CD4-positive, alpha-beta T cell treated with Interleukin-6 for 4 hours (primary cell): ENCODE measurements at places on chromosomes 3 and 15.

DNA sequence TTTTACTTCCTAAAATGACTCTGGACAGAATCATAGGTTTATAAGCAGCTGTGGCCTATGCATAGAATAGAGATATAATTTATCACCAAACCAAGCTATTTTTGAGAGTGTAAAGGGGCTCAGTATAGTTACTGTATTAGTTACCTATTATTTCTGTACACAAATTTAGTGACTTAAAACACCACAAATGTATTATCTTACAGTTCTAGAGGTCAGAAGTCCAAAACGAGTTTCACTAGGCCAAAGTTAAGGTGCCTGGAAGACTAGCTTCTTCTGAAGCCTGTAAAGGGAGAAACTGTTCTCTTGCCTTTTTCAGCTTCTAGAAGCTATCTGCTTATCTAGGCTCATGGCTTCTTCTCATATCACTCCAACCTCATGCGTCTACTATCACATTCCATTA is 30.1 kb downstream of the CCDC54 start:
- DNase-seq = no peak

DNA sequence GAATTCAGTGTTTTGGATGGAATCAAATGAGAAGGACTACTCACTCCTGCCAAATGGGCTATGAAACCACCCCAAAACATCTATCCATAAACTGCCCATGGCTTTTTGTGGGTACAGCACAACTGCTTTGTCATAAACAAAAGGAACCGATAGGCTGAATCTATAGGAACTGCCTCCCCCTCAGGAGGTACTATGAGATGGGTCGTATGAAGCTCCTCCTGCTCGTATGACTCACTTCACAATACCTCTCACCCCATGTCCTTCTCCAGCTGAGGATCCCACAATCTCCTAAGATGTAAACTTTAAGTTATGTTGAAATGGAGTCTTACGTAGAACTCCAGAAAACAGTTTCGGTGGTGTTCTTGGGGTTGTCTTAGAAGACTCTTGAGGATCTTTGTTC is 129.9 kb upstream of the SAMMSON start:
- DNase-seq = no peak

GRCh38 chr15:68228143-68228970 is 1.2 kb downstream of the CLN6 start:
- DNase-seq = no peak

DNA sequence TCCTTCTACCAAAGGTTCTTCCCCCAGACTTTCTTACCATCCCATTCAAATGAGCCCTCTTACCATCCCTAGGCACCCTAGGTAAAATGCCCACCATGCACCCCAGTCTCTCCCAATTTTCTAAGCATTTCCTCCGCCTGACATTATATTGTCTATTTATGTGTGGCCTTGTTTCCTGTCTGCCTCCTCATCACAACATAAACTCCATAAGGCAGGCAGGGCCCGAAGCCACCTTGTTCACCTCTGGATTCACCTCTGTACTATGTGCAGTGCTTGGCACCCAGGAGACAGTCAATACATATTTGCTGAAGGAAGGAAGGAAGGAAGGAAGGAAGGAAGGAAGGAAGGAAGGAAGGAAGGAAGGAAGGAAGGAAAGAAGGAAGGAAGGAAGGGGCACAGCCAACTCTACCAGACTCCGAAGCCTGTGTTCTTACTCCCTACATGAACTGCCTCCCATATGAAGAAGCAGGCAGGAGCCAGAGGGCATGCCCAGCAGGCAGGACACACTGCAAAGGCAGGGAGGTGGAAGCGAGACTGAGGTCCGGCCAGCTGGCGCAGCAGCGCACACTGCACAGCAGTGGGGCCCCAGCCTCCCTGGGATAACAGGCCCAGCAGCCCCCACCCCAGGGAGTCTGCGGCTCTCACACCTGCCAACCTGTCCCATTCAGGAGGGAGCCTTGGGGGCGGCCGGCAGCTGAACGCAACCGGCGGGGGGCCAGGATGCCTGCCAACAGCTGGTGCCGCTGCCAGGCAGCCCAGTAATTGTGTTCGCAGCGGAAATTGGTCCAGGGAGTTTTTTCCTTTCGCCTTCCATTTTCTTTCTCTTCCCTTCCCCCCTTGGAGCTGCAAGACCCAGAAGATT is 106.0 kb upstream of the LINGO1 start:
- no peak for DNase-seq

GRCh38 chr15:46467041-46467440 is 832.2 kb downstream of the SQOR start:
- DNase-seq = no peak
